CD4-positive, alpha-beta T cell (primary cell): ENCODE measurements at places on chromosomes 5 and 9.

GRCh38 chr5:18438126-18438525, 803.9 kb downstream of the TAF11L14 start:
- DNase-seq: no peak

DNA sequence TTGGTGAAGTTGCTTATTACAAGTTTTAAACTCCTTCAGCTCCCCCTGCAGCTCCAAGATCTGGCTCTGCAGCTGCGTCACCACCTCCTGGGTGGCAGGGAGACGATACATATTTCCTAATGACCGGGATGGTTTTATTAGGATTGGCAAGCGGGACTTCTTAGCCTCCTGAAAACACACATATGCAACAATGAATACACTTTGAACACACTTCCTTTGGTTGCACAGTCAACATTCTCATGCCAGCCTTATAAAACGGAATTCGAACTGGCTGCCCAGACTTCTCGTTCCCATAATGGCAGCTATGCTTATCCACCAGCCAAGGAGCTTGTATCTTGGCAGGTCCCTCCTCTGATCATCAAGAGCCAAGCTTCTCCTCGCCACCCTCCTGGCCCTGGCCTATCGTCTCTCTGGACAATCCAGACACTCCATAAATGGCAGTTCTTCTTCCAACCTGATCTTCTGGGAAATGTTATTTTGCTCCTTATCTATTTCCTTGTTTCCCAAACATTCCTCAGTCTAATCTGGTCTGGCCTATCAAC, 131.9 kb downstream of the CDK5RAP2 start:
- DNase-seq: no peak

DNA sequence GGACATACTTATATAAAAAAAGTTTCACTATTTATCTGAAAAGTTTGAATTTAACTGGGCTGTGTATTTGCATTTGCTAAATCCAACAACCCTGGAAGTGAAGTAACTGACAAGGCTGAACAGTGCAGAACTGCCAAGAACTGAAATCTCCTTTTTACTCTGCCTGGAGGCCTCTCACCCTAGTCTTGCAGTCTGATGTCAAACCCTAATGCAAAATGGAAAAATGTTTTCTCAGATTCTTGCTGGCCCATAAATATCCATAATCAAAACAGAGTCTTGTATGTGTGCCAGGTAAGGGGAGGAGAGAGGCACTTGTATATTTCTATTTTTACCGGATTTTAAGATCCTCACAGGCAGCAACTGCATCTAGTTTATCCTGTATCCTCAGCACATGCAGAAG, 432.7 kb upstream of the KLF4 start:
- no peak for DNase-seq

DNA sequence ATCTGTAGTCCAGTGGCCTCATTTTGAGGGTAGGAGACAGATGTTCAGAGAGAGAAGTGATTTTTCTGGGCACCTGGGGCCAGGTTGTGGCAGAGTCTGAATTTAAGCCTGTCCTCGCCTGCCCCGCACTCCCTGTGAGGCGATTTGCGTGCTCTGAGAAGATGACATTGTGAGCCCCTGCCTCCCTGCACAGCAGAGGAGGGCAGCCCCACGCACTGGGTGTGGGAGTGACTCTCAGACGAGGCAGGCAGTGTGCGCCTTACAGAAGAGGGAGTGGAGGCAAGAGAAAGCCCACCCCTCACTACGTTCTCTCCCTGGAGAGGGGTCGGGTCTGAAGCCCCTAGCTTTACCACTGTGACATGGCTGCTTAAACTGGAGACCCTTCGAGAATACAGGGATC, 35.7 kb downstream of the IRX4 start:
- DNase-seq: no peak

DNA sequence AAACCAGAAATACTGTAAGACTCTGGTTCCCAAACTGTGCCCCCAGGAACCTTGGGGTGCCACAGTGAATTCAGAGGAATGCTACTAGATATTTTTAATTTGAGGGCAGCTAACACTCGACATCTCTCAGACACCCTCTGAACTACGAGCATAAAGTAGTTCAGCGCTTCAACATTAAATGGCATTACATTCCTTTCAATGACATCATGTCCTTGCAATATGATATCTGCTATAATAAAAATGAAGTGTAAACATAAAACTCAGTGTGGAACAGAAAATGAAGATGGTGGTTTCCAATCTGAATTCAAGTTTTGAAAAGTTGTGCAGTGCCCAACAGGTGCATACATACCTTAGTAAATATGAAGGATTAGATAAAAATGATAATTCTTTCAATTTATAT, 116.1 kb downstream of the LPAR1 start:
- DNase-seq: no peak
